ENCODE measurements at places on chromosomes 5 and 9.

DNA sequence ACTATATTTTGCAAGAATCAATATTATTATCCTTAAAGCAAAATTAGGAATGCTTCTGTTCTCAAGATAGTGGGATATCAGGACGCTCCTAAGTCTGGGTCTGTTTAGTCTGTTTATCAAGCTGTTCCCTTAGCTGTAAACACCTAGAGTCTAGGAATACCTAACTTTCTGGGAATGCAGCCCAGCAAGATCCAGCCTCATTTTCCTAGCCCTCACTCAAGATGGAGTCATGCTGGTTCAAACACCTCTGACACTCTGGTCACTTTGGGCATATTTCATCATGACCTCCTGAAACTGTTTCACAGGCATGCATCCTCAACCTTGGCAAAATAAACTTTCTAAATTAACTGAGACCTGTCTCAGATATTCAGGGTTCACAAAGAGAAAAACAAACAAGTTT lies 14.4 kb upstream of the MRPS30 start:
- no peak for DNase-seq

DNA sequence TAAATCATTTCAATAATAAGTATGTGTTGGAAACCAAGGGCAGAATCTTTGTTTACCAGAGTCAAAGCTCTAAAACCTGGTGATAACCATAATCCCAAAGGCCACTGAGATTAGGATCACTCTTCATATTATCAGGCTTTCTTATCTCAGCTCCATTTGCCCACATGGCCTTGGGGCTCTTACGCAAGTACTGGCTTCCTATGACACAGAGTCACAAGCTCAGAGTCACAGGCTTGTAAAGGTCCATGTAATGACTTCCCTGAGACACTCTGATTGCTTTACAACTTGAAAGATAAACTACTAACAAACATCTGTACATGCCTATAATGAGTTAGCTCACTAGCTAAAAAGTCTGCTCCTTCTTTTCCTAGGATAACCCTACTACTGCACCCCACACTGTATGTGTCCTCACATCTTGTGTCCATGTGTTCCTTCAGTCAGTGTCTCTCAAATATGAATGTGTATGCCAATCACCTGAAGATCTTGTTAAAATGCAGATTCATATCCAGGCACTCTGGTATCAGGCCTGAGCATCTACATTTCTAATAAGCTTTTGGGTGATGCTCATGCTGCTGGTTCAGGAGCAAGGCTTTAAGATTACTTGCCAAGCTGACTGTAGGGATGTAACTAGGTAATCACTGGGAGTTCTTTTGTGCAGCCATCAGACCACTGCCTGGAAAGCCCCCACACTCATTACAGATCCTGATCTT lies 28.4 kb downstream of the SEMA6A start:
- DNase-seq, result no peak

DNA sequence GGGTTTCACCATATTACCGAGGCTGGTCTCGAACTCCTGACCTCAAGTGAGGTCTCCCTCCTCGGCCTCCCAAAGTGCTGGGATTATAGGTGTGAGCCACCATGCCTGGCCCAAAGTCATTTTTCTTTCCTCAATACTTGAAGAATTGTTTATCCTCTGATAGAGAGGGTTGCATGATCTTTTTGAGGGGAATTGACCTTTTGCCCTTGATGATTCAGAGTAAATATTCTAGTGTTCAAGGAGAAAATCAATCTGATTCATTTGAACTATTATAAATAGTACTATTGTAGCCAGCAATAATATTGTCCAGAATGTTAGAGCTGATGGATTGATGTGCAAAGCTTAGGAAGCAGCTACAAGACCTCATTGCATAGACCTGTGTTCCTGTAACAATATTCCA lies 47.1 kb downstream of the UGCG start:
- no peak for DNase-seq

- DNase-seq, result no peak
Measured at GRCh38 chr9:109993250-109993978, 213.4 kb downstream of the PALM2AKAP2 start.

DNA sequence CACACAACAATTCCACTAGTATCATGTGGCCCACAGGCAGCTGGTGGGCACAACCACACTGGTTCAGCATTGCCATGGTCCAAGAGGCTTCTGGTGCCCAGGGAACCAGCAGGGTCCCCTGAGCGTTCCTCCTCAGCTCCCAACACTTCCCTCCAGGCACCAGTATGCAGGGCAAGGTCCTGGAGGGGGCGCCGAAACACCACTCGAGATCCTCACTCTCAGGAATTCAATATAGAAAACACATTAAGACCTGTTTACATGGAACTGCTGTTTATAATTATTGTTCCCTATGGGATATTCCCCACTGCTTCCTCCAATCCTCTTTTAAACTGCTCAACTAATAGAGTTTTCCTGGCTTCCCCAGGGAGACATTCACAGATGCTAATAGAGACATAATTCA lies 91.9 kb upstream of the GABRP start:
- DNase-seq, result no peak

GRCh38 chr9:2199999-2200796 lies 185.1 kb downstream of the SMARCA2 start:
- no peak for DNase-seq
